Urothelium cell line (cell line): ENCODE measurements at places on chromosomes 3 and 15.

- peak; percentile 30 for DNase-seq
Measured at GRCh38 chr3:51311055-51311454, 74.0 kb upstream of the MANF start.

DNA sequence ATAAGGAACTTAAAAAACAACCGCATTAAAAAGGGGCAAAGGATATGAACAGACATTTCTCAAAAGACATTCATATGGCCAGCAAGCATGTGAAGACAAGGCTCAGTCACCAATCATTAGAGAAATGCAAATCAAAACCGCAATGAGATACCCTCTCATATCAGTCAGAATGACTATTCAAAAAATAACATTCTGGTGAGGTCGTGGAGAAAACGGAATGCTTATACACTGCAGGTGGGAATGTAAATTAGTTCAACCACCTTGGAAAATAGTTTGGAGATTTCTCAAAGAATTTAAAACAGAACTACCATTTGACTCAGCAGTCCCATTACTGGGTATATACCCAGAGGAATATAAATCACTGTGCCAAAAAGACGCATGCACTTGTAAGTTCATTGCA lies 496.6 kb upstream of the SGO1 start:
- DNase-seq: no peak

- no peak for DNase-seq
Measured at GRCh38 chr3:191985691-191986090, 524.7 kb downstream of the PYDC2 start.

- no peak for DNase-seq
Measured at GRCh38 chr15:47415539-47415971, 301.8 kb upstream of the SEMA6D start.

GRCh38 chr3:109337393-109337792 lies at the start of gene DPPA4:
Gene DPPA4, minus strand, starts transcription at chr3:109337546. Its CDS starts 29 bp downstream, at chr3:109337517.
- no peak for DNase-seq
